ENCODE measurements at places on chromosomes 3 and 15. TPM values are rescaled to one million over a fixed set of nuclear protein-coding genes. Genes with fewer than 3 reads are reported as not detected.

- no peaks in the 10 kb centered on the region for H3K4me1 ChIP-seq
- no peak overlapping the region for H3K27ac ChIP-seq
- no peaks in the 10 kb centered on the region for H3K27me3 ChIP-seq
- DNase-seq, result no peak
- H3K4me3 ChIP-seq, result no peak overlapping the region
These were observed 73.4 kb downstream of the ULK4 start for GRCh38 chr3:41888368-41889076.

GRCh38 chr3:141409940-141410241 lies 41.6 kb downstream of the ZBTB38 start:
- H3K36me3 ChIP-seq, result peaks cover 12% of the 10 kb centered on the region
- H3K27me3 ChIP-seq, result no peaks in the 10 kb centered on the region
- no peak overlapping the region for H3K4me3 ChIP-seq
- peak overlapping the region; percentile 87 for H3K27ac ChIP-seq
- DNase-seq, result no peak

DNA sequence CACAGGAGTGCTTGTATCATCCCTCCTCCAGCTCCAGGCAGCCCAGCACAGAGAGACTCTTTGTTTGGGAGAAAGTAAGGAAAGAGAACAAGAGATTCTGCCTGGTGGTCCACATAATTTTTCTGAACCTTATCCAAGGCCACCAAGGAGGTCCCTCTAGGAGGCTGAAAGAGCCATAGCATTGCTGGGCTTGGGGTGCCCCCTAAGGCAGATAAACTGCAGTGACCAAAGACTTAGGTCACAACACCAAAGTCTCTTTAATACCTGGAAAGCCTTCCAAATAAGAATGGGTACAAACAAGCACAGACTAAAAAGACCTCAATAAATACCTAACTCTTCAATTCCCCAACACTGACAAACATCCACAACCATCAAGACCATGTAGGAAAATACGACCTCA lies 310.2 kb upstream of the PPP2R3A start:
- no peak overlapping the region for H3K4me3 ChIP-seq
- DNase-seq, result no peak
- H3K27me3 ChIP-seq, result no peaks in the 10 kb centered on the region
- no peaks in the 10 kb centered on the region for H3K4me1 ChIP-seq
- H3K36me3 ChIP-seq, result no peaks in the 10 kb centered on the region
- H3K27ac ChIP-seq, result no peak overlapping the region

The BCL2A1 gene
- total RNA-seq, result 5.9 TPM

The INKA1 gene
- total RNA-seq, result 3.3 TPM

- no peak overlapping the region for H3K27ac ChIP-seq
- no peaks in the 10 kb centered on the region for H3K36me3 ChIP-seq
- DNase-seq, result no peak
- H3K4me3 ChIP-seq, result no peak overlapping the region
- no peaks in the 10 kb centered on the region for H3K4me1 ChIP-seq
These were observed 161.7 kb downstream of the OPA1 start for GRCh38 chr3:193754719-193755118.

The STRA6 gene
- 0.17 TPM for total RNA-seq

DNA sequence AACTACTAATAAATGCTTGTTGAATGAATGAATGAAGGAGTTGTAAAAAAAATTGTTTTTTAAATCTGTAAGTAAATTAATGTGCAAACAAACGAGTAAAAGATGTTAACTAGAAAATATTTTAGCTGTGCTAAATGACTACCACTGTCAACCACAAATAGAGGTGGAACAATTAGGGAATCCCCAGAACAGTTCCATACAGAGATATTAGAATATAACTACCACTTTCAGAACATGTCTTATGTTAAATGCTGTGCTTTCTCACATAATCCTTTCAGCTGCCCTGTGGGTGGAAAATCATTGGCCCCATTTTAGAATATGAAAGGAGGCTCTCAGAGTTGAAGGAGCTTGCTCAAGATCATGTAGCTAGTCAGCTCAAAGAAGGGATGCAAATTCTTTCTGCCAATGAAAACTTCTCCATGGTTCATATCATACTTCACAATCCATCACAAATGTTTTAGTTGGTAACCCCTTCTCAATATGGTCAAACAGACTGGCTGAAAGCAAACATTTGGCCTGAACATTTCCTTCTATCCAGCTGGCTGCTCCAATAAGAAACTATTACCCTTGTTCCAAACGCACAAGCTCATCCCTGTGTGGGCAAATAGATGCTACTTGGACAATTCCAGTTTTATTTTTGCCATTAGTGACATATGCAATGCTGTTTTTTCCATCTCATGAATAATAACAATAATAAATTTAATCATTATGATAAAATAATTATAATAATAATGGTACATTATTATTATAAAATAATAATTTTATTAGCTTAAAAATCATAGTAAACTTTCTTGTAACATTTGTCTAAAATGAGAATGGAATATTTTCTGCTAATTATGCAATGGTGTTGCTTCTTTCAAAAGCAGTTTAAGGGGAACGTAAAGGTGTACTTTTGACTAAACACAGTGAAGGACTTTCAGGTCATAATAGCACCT lies 290.4 kb upstream of the STT3B start:
- no peak overlapping the region for H3K4me3 ChIP-seq
- no peak for DNase-seq
- no peaks in the 10 kb centered on the region for H3K27me3 ChIP-seq

GRCh38 chr15:100909565-100909964 lies 9.6 kb upstream of the LRRK1 start:
- no peak overlapping the region for H3K4me3 ChIP-seq
- H3K36me3 ChIP-seq, result no peaks in the 10 kb centered on the region
- H3K4me1 ChIP-seq, result no peaks in the 10 kb centered on the region
- no peak for DNase-seq

DNA sequence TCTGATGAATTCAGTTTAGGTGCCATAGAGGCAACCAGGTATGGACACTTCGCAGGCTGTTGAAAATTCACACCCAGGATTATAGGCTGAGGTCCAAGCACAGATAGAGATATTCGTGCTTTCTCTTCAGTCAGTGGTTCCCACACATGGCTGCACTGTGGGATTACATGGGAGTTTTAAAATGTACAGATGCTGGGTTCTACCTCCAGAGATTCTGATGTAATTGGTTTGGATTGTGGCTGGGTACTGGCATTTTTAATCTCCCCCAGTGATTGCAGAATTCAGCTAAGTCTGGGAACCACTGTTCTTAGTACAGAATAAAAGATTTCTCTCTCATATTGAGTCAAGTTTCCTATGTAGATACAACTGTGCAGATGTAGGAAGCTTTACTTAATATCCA lies 91.6 kb downstream of the FOXB1 start:
- H3K4me3 ChIP-seq, result no peak overlapping the region
- H3K27me3 ChIP-seq, result no peaks in the 10 kb centered on the region
- no peak overlapping the region for H3K27ac ChIP-seq
- no peaks in the 10 kb centered on the region for H3K4me1 ChIP-seq

GRCh38 chr3:188253800-188254452 lies 100.0 kb downstream of the LPP start:
- H3K27me3 ChIP-seq, result no peaks in the 10 kb centered on the region
- H3K4me1 ChIP-seq, result no peaks in the 10 kb centered on the region
- no peak overlapping the region for H3K4me3 ChIP-seq
- H3K27ac ChIP-seq, result no peak overlapping the region

- H3K27ac ChIP-seq, result peak overlapping the region; percentile 35
- no peak overlapping the region for H3K4me3 ChIP-seq
- peaks cover 28% of the 10 kb centered on the region for H3K4me1 ChIP-seq
- no peaks in the 10 kb centered on the region for H3K36me3 ChIP-seq
These were observed 46.8 kb upstream of the VILL start for GRCh38 chr3:37943631-37944314.

The ADAMTS17 gene
- 0.17 TPM for total RNA-seq

- no peaks in the 10 kb centered on the region for H3K36me3 ChIP-seq
- no peak for DNase-seq
- H3K27me3 ChIP-seq, result peaks cover 6% of the 10 kb centered on the region
- no peaks in the 10 kb centered on the region for H3K4me1 ChIP-seq
These were observed 50.0 kb upstream of the TRPM1 start for GRCh38 chr15:31151301-31152233.

- no peaks in the 10 kb centered on the region for H3K36me3 ChIP-seq
- no peak for DNase-seq
- H3K4me3 ChIP-seq, result no peak overlapping the region
- no peaks in the 10 kb centered on the region for H3K4me1 ChIP-seq
These were observed 13.5 kb upstream of the FAM3D start for GRCh38 chr3:58679974-58680666.

DNA sequence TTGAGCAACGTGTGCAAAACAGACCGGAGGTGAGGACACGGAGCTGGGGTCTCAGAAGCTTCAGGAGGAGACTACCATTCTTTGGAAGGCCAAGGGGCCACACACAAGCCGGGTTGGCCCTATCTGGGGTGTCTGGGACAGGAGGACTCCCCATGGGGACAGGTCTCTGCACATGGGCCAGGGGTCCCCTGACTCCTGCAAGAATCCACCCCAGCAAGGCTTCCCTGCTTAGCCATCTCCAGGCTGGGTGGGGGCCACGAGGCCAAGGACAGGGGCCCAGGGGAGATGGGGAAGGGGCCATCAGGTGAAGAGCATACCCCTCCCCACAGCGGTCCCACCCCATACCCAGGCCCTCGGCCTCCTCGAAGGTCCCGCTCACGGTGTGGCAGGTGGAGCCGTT lies 38.5 kb downstream of the ADAMTS7 start:
- DNase-seq, result no peak
- H3K4me3 ChIP-seq, result no peak overlapping the region
- no peak overlapping the region for H3K27ac ChIP-seq
- no peaks in the 10 kb centered on the region for H3K36me3 ChIP-seq
- no peaks in the 10 kb centered on the region for H3K4me1 ChIP-seq
- no peaks in the 10 kb centered on the region for H3K27me3 ChIP-seq

The COLQ gene
- 0.26 TPM for total RNA-seq

The CD200 gene
- total RNA-seq, result 0.17 TPM

DNA sequence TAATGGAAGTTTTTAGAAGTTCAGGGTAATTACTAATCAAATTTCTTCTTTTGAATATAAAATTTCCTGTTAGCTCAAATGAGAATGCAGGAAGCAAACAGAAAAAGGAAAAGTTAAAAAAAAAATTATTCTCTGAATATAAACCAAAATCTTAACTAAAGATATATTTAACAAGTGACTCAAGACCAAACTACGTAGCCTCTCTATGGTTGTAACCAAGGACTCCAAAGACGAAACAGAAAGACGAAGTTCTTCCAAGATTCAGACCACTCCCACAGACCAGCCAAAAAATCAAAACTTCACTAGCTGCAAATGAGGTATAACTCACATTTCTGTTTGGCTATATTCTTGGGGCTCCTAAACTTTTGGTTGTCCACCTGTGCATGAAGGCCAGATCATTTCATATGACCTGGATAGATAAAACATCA lies 846.5 kb upstream of the ALCAM start:
- H3K27ac ChIP-seq, result no peak overlapping the region
- DNase-seq, result no peak
- no peaks in the 10 kb centered on the region for H3K27me3 ChIP-seq
- H3K36me3 ChIP-seq, result no peaks in the 10 kb centered on the region

The GOLGA6L4 gene
- 1.5 TPM for total RNA-seq

- H3K27me3 ChIP-seq, result no peaks in the 10 kb centered on the region
- no peaks in the 10 kb centered on the region for H3K36me3 ChIP-seq
- H3K4me1 ChIP-seq, result no peaks in the 10 kb centered on the region
- DNase-seq, result no peak
These were observed 9.7 kb downstream of the MYH15 start for GRCh38 chr3:108500728-108501127.

The CCDC191 gene
- total RNA-seq, result 1.8 TPM

DNA sequence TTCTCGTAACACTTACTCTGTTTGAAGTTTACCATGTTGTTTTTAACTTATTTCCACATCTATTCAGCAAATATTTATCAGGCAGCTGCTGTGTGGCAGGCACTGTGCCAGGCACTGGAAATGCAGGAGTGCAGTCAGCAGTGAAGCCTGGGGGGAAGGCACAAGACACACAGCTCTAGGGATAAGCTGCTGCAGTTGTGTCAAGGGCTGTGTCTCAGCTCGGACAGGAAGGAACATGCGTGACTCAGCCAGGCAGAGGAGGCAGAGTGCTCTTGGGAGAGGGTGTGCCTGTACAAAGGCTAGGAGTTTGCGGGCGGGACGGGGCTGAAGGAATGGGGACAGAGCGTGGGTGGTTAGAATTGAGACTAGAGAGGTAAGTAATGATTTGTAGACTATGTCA lies 24.7 kb downstream of the LYSMD4 start:
- peak overlapping the region; percentile 33 for H3K27ac ChIP-seq
- peaks cover 16% of the 10 kb centered on the region for H3K4me1 ChIP-seq
- peaks cover 8% of the 10 kb centered on the region for H3K36me3 ChIP-seq
- no peaks in the 10 kb centered on the region for H3K27me3 ChIP-seq
- H3K4me3 ChIP-seq, result no peak overlapping the region

DNA sequence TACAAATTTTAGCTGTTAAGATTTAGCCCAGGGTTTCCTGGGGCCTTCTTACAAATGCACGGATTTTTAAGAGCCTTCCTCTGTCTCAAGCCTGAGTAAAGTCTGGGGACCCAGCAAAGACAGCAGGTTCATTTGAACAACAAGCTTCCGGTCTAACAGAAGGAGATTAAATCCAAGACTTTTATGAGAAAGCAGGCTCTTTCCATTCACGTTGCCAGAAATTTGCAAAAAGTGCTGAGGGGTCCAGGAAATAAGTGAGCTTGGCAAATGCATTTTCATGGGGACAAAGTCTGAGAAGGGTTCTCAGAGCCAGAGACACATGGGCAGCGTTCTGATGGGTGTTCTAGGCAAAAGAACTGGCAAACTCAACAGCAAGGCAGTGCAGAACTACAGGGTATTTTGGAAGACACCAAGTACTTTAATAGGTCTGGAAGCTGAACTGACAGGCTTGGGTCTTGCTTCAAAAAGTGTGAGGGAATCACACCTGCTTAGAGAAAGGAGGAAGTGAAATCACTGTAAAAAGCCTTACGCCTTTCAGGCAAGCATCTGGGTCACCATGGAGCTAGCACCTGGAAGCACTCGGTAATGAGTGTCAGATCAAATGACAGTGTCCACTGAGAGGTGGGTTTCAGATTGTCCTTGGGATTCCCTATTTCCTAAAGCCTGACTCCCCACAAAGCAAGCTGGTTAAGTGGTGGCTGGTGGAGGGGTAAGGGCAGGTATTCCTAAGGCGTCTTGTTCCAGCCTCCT lies 115.8 kb upstream of the ARHGEF3 start:
- H3K27ac ChIP-seq, result no peak overlapping the region
- no peak overlapping the region for H3K4me3 ChIP-seq
- no peaks in the 10 kb centered on the region for H3K27me3 ChIP-seq
- DNase-seq, result no peak
- H3K4me1 ChIP-seq, result no peaks in the 10 kb centered on the region

- H3K27me3 ChIP-seq, result no peaks in the 10 kb centered on the region
- H3K27ac ChIP-seq, result no peak overlapping the region
- peaks cover 28% of the 10 kb centered on the region for H3K36me3 ChIP-seq
These were observed 115.0 kb upstream of the ABHD17C start for GRCh38 chr15:80580106-80580505.

DNA sequence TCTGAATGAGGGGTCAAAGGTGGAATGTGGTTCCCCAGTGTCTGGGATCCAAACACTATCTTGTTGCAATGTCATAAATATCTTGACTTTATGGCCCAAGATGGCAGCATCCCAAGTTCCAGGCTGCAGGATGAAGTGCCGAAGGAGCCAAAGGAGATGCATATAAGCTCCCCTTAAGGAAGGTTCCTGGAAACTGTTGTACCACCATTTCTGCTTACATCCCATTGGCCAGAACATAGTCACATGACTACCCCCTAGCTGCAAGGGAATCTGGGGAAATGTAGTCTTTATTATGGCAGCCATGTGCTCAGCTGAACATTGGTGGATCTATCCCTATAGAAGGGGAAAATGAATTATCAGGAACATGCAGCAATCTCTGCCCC lies 54.3 kb downstream of the BDH1 start:
- DNase-seq, result peak; percentile 57
- no peak overlapping the region for H3K4me3 ChIP-seq
- no peaks in the 10 kb centered on the region for H3K27me3 ChIP-seq
- H3K27ac ChIP-seq, result no peak overlapping the region
- no peaks in the 10 kb centered on the region for H3K4me1 ChIP-seq
